ENCODE measurements at places on chromosomes 6 and 20.

- no peak for DNase-seq
These were observed 234.5 kb upstream of the PRDM1 start for GRCh38 chr6:105851606-105852005.

- DNase-seq: no peak
These were observed 349.2 kb downstream of the MAFB start for GRCh38 chr20:40339661-40340449.

DNA sequence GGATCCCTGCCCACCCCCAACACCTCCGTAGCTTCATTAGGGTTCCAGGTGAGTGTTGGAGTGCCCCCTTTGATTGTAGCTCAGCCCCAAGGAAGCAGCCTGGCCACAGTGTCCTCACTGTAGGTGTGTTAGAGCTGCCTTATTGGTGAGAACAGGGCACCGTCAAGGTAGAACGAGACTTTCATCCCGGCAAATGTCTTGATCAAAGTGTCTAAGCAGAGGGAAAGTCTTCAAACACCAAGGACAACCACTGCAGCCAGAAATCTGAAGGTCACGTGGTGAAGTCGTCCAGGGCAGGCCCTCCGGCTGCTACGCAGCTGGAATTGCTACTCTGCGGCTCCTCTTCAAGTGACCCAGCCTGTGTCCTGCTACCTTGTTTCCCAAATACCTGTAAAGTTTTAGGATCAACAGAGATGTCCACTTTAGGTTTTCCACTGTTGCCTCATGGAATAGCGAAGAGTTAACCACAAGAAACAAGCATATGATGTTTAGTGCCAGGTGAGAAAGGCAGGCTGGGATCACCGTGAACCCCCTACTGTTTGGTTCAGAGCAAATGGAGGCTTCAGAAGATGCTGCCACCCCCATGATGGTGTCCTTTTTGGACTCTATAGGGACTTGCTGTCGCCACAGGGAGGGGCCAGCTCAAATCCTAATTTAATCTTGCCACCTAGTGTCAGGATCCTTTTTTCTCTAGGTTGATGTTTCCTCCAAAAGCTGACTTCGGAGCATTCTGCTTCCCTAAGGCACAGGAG lies 1.7 kb upstream of the DLL1 start:
- no peak for DNase-seq

GRCh38 chr6:90288404-90288803 lies 8.2 kb downstream of the BACH2 start:
- peak; percentile 74 for DNase-seq

DNA sequence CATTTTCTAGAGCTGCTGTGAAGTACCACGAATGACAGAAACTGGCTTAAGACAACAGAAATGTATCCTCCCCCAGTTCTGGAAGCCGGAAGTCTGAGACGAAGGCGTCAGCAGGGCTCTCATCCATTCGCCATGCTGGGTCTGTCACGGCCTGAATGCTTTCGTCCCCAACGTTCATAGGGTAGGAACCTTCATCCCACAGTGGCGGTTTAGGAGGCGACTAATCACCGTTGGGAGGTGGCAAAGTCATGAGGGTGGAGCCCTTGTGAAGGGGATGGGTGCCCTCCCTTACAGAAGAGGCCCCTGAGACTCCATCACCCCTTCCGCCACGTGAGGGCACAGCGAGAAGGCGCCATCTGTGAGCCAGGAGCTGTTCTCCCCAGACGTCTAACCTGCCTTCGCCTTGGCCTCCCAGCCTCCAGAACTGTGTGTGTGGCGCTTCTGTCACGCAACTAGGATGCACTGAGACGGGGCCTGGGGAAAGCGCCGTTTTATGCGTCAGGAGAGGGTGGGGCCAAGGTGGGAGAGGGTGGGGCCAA lies 250.3 kb downstream of the TTLL2 start:
- DNase-seq: no peak

GRCh38 chr6:137631323-137631722 lies 137.1 kb upstream of the OLIG3 start:
- no peak for DNase-seq

DNA sequence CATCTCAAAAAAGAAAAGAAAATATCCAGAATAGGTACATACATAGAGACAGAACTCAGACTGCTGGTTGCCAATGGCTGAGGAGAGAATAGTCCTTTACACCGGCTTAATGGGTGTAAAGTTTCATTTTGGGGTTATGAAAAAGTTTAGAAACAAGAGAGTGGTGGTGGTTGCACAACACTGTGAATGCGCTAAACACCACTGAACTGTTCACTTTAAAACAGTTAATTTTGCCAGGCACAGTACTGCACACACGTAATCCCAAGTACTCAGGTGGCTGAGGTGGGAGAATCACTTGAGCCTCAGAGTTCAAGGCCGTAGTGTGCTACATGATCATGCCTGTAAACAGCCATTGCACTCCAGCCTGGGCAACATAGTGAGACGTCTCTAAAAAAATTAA lies 7.6 kb downstream of the ILRUN start:
- peak; percentile 45 for DNase-seq

DNA sequence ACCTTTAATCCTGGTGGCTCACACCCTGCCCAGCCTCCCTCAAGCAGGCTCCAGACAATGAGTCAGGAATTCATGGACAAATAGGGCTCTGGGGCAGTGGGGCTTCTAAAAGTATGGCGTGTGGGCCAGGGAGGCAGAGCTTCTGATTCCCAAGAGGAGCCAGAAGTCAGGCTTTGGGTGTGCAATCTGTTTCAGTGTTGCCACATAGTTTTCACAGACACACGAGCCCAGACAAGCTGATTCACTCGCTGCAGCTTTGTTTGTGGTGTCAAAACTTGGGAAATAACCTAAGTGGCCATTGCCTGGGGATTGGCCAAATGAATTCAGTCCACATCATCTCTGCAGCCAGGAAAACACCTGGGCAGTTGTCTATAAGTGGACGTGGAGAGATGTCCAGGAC lies 9.2 kb downstream of the PEDS1 start:
- DNase-seq: peak; percentile 99

GRCh38 chr6:52213127-52213526 lies 27.0 kb downstream of the IL17A start:
- DNase-seq: no peak

GRCh38 chr6:157989541-157990289 lies 8.1 kb downstream of the SYNJ2 start:
- peak; percentile 63 for DNase-seq

GRCh38 chr20:13042458-13042794 lies 33.7 kb downstream of the SPTLC3 start:
- DNase-seq: no peak

DNA sequence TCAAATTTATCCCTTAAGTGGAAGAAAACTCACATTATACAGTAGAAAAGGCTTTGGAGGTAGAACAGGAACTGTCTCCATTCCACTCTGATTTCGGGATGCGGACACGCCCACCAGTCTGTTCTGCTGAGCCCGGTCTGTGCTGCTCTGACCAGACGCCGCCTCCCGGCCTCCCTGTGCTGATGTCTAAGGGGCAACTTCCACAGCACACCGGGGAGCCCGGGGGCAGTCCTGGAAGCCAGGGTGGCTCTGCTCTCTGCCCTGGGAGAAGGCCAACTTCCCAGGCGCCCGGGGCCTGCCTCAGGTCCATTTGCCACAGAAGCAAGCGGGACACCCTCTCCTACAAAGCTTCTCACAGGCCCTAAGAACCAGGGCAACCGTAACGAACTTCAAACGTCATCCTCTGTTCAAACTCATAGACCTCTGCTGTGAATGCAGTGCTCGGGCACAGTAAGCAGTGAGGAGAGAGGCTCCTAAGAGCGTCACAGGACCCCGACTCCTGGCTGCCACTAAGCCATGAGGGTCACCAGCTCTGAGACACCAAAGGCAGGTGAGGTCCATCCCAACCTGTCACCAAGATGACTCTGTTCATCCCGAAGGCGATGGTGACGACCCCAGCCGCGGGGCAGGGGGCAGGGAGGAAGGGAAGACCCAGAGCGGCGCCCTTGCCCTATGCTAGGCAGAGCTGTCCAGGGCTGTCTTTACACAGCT lies 5.6 kb downstream of the TAF4 start:
- no peak for DNase-seq

- DNase-seq: peak; percentile 97
These were observed 3.0 kb downstream of the ARID1B start for GRCh38 chr6:156780102-156780641.

- peak; percentile 20 for DNase-seq
These were observed 126.2 kb upstream of the EYA4 start for GRCh38 chr6:133114973-133115372.

GRCh38 chr6:85004361-85004995 lies 240.1 kb upstream of the TBX18 start:
- no peak for DNase-seq

DNA sequence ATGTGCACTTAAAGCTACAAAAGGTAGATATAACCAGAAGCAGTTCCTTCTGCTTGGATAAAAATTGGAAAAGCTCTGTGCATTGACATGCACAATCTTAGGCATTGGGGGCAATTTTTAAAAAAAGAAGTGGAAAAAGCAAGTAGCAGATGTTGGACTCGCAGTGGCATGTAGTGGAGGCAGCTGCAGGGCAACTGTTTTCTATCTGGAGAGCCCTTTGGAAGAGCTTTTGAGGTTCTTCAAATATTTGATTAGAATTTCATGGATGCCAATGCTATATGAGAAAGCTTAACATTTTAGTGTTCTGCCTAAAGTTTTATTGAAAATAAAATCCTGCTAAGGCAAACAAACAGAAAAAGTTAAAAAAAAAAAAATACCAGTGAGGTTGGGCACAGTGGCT lies 388.3 kb upstream of the RNF217 start:
- no peak for DNase-seq

DNA sequence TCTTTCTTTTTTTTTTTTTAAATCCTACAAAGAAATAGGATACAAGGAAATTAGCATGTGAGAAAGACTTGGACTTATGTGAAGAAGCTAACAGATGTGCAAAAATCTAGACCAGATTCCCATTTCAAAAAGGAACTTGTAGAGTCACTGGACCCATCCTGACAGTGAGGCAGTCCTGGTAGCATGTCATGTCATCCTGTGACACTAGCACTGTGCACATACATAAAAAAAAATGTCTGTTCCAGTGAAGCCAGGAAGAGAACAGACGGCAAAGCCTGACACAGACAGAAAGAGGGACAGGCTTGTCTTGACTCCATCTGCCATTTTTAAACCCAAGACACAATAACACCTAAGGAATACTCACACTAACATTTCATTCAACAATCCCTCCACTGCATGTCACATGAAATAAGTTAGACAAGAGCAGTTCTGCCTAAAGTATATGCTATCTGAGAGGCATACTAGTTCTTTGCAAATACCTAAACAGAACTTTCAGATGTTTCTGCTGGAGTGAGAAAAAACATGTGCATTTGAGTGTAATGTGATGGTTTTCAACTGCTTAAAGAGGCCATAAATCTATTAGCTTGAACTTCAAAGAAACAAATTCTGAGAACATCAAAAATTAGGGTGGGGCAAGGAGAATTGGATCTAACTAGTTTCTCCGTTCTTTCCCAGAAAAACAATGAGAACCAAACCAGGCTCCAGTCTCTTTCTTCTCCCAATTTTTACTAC lies 159.6 kb downstream of the BACH2 start:
- DNase-seq: no peak

DNA sequence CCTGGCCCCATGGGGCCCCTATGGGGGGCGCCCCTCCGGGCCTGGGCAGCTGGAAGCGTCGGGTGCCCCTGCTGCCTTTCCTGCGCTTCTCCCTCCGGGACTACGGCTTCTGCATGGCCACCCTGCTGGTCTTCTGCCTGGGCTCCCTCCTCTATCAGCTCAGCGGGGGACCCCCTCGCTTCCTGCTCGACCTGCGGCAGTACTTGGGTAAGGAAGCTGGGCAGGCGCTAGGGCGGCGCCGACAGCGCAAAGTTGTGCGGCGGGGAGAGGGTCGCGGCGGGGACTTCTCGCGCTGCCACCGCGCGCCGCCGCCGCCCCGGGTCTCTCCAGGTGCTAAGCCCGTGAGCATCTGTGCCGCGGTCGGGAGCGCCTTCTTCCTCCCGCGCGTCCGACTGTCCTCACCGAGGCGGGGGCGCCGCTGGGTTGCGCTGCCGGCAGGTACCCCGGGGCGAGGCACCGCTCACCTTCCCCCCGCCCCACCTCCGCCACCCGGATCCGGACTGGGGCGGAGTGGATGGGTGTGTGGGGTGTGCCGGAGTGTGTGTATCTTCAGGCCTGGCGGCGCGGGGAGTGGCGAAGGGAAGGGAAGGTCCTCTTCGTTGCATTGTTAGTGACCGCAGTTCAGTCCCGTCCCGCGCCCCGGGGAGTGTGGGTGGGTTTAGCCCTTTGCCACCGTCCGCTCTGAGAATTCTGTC lies 788 bp downstream of the UST start:
- peak; percentile 45 for DNase-seq

DNA sequence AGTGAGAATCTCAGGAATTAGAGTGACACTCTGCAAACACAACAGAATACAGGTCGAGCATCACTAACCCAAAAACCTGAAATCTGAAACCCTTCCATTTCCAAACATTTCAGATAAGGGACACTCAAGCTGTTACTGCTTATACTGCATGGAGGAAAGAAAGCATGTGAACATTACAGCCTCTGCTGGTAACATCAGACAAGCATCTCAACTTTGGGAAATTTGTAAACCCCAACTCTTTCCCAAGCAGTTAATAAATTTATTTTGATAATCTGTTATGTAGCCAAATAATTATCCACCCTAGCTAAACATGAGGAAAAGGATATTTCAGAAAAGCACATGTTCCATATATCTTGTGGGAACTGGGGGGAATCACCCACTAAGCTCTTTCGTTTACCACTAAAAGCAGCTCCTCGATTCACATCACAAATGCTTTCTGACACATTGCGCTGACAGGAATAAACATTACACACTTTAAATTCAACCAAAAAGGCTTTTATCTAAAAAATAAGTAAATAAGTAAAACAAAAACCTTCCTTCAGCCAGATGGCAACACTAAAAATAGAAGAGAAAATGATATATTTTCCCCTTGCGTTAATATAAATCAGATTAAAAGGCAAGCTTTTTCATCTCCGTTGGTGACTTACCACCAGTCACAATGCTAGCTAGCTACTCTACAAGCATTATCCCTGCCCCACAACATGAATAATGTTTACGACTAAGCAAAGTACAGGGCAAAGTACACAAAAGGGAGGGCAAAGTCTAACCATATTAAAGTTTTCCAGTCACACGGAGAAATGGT lies 120.8 kb downstream of the MAP7 start:
- no peak for DNase-seq

DNA sequence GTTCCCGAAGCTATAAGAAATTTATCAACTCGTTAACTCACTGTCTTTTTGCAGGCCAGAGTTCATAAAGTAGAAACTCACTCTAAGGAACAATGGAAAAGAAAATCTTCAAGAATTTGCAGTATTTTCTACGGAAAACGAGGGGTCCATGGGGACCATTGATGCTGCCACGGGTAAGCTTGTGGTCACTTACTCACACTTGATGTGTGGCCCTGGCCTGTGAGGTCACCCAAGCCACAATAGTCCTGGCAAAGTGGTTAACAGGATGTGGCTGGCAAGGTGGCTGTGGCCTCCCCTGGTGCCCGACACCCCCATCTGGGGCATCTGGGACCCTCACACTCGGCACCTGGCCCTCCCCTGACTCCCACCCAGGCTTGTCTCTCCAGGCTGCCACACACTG lies 123.4 kb downstream of the C6orf118 start:
- no peak for DNase-seq

GRCh38 chr20:5919626-5920544 lies 30.4 kb downstream of the TRMT6 start:
- peak; percentile 20 for DNase-seq

- DNase-seq: no peak
These were observed 14.9 kb downstream of the DYNLT1 start for GRCh38 chr6:158629367-158630221.
